ENCODE measurements at places on chromosomes 7 and 10. TPM values are rescaled to one million over a fixed set of nuclear protein-coding genes. Genes with fewer than 3 reads are reported as not detected.

DNA sequence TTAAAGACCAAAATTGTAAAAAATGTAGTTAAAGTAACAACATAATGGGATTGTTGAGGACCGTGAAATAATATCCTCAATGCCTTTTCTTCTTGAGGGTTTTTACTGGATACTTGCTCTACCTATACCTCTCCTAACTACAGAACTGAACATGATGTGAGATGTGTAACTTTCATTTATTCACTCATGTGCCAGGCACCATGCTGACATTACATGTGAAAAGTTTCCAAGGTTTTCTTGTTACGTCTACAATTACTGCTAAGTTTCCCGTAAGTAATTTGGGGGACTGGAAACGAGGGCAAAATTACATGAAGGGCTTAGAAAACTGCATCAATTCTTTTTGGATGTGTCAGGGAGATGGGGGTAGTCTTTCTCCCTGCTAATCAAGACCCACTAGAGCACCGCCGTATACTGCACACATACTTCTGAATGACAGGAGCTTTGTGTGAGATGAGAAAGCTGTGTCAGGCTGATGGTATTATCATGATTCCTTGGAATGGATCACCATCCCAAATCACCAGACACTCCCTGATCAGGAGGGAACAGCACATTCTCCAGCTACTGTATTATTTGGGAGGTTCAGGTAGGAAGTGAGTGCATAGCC, 41.8 kb downstream of the PTPRZ1 start:
- no peak for DNase-seq

DNA sequence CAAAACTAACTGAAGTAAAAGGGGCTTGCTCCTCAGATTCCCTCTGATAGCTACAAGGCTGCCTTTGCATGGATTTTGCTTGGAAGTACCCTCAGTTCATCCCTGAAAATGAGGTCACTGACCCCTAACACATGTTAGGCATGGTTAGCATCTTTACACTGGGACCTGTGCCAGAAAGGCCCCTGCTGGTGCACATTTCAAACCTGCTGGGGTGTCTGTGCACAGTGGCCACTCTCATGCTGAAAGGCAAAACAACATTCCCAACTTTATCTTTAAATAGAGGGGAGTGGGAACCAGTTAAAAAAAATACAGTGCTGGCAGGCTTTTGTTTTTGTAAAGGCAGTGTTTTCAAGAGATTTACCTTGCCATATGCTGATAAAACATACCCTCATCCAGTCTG, 99.1 kb downstream of the ANK3 start:
- no peak for DNase-seq

GRCh38 chr10:98030093-98030821, at the start of gene CRTAC1:
Gene CRTAC1 (minus strand): TSS chr10:98030621. CDS start chr10:98030472, 149 bp downstream.
- DNase-seq = no peak

GRCh38 chr7:45646996-45647825, 73.0 kb downstream of the ADCY1 start:
- DNase-seq = no peak

DNA sequence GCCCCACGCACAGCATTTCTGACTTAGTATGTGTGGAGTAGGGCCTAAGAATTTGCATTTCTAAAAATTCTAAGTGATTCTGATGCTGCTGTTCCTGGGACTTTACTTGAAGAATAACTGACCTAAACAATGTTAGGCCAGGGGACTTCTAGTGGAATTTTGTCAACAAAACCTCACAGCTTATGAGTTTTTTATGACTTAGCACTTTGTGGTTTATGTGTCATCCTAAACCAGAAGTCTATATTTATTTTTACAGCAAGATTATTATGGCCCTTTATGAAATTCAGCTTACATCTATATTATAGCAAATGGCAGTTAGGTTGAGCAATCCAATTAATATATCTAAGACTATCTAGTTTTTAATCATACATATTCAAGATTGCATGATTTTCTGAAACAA, 24.6 kb upstream of the BET1 start:
- DNase-seq = no peak

The CNPY1 gene
- polyA plus RNA-seq = not detected

DNA sequence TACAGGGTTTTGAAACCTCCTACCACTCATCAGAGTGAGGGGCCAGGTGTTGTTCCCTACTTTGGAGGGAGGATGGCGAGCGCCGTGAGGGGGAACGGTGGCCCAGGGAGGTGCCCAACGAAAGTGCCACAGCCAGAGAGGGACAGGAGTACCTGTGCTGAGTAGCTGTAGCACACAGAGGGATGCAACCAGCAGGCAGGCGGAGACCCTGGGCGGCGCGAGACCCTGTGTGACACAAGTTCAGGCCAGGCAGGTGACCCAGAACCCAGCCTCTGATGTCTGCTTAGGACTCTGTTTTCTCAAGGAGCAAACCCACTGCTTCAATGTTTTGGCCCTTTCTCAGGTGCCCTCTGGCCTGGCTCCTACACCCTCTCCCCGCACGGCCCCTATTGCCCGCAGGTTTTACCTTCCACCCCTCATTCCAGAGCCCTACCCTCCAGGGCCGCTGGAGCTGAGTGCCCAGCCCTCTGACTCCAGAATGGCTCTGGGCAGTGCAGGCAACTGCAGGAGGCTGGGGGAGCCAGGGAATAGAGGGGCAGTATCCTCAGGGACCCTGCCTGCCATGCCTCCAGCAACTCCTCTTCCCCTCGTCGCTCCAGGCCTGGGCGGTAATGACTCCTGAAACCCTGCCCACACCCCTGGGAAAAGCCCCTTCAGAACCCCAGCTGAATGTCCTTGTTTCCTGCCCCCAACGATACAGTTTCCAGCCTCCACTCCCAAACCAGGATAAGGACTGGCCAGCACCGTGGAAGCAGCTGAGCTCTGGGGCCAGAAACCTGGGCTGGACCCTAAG, 164.1 kb upstream of the RHEB start:
- no peak for DNase-seq

DNA sequence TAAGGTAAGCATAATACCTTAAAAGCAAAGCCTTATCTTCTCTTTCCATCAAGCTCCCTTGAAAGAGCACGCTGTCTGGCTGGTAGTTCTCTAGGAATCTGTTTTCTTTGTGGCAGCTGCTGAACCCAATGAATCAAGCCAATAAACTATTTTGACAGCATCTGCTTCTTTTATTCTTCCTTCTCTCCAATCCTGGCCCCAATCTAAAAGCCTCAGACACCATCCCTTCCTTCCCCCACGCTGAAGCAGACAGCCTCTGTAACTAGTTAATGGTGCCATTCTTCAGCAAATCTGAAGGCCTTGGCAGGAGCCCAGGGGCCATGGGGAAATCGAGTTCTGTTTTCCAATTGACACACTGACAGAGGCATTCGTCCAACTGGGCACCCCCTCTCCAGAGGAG, 186.6 kb upstream of the LYZL1 start:
- DNase-seq = no peak

- DNase-seq = no peak
Observed at GRCh38 chr7:67432536-67433234, 436.1 kb downstream of the TYW1 start.

- no peak for DNase-seq
Observed at GRCh38 chr7:24898691-24899090, 81.3 kb downstream of the OSBPL3 start.

- DNase-seq = no peak
Observed at GRCh38 chr10:88794731-88795130, 7.8 kb upstream of the LIPM start.

- DNase-seq = no peak
Observed at GRCh38 chr10:122034149-122034756, 45.3 kb downstream of the TACC2 start.

- no peak for DNase-seq
Observed at GRCh38 chr10:76884673-76885275, 752.8 kb downstream of the KCNMA1 start.

GRCh38 chr7:17212188-17212587, 86.3 kb upstream of the AHR start:
- no peak for DNase-seq

The NXPH1 gene
- polyA plus RNA-seq = not detected

- DNase-seq = no peak
Observed at GRCh38 chr7:21383227-21384220, 44.4 kb upstream of the SP4 start.

GRCh38 chr7:45704683-45705016, 130.5 kb downstream of the ADCY1 start:
- DNase-seq = no peak

DNA sequence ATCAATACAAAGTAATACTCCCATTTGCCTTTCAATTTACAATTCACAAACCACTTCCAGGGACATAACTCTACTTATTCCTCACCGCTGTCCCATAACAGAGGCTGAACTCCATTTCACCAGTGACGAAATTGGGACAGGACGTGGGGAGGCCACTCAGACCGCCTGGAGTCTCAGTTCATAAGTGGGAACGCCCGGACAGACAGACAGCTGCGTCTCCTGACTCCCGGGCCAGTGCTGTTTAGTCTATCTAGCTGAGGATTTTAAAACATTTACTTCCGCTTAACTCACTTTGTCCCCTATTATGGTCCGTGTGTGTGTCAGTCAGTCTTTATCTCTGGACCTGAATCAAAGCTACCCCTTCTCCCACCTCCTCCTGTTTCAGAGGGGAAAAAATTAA, 67.4 kb upstream of the ZNF438 start:
- no peak for DNase-seq

DNA sequence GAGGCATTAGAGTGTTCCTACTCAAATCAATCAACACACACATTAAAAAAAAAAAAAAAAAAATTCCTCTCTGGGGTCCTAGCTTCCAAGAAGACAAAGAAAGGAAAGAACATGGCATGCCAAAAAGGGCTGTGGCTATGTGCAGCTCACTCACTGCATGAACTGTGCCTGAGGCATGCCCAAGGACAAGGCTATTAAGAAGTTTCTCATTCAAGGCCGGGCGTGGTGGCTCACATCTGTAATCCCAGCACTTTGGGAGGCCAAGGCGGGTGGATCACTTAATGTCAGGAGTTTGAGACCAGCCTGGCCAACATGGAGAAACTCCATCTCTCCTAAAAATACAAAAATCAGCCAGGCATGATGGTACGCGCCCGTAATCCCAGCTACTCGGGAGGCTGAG, 41.9 kb upstream of the PPP3CB start:
- DNase-seq = no peak

- DNase-seq = no peak
Observed at GRCh38 chr7:33870120-33870519, 35.2 kb upstream of the BMPER start.

The CYP2C19 gene
- not detected for polyA plus RNA-seq

DNA sequence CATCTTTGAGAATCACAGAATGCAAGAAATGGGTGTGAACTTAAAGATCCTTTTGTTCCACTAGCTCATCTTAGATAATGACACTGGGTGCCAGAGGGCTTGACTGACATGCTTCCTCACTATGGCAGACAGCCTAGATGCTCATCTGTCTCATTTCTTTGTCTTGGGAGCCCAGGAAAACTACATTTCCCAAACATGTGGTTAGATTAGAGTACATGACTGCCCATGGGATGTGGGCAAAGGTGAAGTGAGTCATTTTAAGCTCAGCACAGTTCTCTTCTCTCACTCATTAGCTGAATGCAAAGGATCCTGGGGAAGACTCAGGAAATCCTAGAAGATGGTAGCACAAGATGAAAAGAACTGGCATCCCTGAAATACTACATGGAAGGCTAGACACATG, 32.5 kb upstream of the TBX20 start:
- DNase-seq = no peak

GRCh38 chr10:59517341-59517899, 155.1 kb upstream of the FAM13C start:
- DNase-seq = no peak

- no peak for DNase-seq
Observed at GRCh38 chr10:10865913-10866312, 151.8 kb upstream of the CELF2 start.

DNA sequence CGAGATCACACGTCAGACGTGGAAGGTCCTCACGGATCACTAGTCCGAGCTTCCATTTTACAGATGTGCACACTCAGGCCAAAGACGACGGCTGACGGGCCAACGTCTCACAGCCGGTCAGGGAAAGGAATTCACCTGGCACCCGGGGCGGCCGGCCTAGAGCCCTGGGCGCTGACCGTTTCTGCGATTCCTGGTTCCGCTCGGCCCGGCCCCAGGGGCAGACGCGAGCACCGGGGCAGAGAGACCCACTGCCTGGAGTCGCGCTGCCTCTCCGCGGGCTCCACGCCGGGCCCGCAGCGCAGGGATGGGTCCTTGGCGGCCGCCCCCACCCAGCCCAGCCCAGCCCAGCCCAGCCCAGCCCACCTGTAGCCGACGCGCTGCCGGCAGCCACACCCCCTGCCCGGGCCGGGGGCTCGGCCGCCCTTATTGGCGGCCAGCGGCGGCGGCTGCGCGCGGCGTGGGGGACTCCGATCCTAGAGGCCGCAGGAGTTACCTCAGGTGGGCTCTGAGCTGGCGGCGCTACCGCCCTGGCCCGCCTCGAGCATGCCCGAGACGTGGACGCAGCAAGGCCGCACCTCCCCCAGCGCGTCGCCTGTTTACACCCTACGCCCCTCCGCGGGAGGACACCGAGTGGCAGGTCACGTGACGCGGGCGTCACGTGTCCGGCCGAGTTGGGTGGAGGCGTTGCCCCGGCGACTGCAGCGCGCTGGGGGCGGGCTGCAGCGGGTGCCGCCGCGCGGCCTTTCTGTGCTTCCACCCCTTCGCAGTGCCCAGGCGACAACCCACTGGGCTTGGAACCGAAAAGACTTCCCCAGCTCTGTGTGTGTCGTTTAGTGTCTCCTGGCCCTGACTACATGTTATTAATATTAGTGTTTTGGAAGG, 78.1 kb downstream of the ZFAND4 start:
- peak; percentile 92 for DNase-seq

GRCh38 chr7:70775570-70776156, 356.3 kb upstream of the GALNT17 start:
- no peak for DNase-seq

The PNLIP gene
- not detected for polyA plus RNA-seq

DNA sequence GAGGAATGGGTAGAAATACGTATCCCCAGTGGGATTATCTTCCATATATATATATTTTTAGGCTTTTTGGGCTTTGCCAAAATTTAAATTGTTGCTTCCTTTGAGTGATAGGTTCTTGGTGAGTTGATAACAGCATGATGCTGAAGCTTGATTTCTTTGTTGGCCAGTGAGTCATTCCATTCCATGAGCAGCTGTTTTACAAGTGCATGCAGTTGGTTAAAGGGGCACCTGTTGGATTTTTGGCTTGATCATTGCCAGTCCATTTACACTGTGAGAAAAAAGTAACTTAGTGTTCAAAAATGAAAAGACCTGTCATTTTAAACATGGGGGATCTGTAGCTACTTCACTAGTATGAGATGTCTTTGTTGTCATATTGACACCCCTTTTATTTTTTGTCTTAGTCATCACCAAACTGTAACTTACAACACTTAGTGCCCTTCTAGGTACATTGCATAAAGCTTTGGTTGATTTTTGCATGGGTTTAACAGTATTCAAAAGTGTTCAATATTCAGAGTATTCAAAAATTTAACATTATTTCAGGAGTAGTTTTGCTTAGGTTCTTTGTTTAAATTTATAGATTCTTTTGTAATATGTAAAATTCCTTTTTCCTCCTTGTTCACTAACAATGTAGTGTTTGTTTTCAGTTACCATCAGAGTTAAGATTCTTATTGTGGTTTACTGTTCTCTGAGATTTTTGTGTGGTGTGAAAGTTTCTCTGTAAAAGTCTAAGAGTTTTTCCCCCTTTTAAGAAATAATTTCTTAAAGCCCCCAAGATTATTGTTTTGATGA, 8.8 kb downstream of the AKAP9 start:
- no peak for DNase-seq
